ENCODE measurements at places on chromosomes 11 and 22.
A peak's percentile ranks its signal among the peaks of the same experiment; 100 is the strongest.

GRCh38 chr11:7019500-7020182 lies 505 bp downstream of the ZNF214 start:
- DNase-seq, result no peak

DNA sequence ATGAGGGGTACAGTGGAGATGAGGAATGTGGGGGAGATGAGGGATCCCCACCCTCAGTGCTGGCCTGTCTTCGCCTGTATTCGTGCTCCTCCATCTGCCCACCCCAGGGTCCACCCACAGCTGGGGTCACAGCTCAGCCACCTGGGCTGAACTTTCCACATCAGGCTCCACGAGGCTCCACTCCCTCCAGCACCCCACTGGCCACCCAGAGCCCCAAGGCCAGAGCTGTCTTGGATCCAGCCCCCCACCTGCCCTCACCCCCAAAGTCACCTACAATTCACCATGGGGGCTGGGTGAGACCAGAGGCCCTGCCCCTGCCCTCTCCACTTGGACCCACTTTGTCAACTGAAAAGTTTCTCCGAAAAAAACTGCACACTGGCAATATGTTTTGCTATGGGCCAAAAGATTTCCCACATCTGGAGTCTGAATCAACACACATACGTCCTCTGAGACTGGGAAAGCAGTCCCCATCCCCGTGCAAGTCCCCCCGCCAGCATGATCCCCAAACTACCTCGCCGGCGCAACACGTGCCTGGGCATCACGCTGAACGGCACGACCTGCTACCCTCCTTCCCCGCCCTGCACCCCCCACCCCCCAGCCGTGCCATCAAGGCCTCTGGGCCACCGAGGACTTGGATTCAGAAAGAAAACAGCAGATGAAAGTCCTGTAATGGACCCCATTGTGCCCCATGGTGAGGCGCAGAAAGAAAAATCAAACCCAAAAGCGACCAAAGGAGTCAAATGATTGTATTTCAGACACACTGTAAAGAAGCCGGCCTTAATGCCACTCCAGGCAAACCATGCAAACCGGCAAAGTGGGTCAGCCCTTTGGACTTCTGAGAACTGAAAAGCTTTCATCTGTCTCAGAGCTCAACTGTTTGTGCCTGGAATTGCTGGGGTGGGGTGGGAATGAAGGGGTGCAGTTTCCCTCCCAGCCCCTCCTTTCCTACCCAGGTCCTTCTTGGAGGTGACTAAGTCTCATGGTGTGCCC lies 16.5 kb upstream of the GAL start:
- DNase-seq, result no peak

DNA sequence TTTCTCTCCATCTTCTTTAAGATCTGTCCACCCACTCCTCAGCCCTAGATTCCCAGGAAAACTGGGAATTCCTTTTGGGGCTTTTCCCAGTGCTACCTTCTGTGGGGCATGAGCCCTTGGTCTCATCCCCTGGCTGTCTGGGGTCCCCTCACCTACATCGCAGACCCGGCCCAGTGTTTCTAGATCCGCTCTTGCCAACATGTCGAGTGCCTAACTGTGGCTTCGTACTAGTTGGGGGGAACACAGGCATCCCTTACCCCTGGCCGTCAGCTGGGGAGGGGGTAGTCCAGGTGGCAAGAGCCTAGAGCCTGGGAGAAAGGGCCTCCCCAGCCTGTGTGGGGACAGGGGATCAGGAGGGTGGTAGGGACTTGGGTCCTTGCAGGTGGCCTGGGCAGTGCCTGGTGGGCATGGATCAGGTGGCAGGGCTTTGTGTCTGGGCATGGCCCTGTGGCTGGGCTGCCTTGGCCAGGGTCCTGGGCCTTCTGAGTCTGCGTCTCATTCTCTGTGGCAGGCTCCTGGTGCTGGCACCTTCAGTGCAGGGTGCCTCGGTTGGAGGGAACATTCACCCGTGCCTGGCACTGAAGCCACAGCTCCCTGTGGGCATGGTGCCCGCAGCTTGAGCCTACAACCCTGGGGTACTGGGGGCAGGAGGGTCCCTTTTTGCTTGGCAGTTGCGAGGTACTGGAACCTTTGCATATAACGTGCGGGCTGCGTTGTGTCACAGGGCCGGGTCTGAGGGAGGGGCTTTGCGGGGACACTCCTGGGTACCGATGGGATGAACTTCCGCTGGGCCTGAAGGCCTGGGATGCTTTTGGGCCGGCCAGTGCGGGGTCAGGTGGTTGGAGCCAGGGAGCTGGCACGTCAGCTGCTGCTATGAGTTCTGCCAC lies 4.1 kb downstream of the KCNQ1 start:
- DNase-seq, result no peak

GRCh38 chr11:119752345-119752871 lies 23.4 kb upstream of the NECTIN1 start:
- DNase-seq, result no peak

GRCh38 chr22:25833676-25834075 lies 91.7 kb downstream of the MYO18B start:
- no peak for DNase-seq

DNA sequence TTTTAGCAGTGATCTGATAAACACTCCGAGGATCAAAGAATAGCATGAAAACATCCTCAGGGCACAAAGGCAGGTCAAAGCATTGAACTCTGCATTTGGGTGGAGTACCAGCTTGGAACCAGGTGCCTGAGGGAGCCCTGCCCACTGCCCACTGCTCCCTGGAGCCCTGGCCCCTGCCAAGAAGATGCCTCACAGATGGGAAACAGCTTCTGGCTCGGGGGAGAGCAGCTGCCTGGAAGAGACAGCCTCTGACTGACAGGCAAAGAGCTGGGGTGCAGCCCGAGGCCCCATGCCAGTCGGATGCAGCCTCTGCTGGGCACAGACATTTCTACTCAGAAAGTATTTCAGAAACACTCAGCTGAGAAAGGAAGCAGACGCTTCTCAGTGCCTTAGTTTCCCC lies 13.2 kb downstream of the LMO1 start:
- no peak for DNase-seq

DNA sequence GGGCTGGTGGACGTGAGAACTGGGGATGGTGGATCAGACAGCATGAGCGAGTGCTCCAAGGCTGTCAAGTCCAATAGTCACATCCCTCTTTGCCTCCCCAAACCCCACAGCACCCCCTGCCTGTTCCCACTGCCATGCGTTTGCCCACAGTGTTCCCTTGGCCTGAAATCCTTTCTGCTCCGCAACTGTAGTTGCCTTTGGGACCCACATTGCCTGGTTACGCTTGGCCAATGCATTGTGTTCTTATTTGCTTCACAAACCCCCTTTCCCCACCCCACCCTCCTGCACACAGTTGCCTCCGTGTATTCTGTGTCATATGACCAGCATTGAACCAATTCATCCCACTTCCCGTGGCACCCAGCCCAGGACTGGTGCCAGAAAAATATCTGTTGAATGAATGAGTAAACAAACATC lies 2.1 kb upstream of the KIAA0930 start:
- DNase-seq, result no peak

DNA sequence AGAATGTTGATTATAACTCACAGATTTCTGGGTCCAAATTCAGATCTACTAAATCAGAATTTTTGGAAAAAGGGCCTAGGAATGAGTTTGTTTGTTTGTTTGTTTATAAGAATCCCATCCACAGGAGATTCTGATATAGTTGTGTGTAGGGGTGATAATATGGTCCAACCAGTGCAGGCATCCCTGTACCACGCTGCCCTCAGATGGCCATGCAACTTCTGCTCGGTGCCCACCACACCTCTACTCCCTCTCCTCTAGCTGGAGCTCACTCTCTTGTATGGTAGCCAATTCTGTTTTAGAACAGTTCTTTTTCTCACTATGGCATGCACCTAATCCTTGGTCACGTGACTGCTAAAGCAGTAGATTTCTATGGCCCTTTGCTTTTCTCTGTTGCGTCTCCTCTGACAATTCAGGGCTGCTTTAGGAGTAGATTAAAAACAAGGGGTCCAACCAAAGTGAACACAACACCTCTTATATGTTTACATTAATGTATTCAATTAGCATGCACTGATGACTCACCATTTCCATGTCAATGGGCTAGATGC lies 103.3 kb upstream of the KCNA4 start:
- no peak for DNase-seq

- DNase-seq, result peak; percentile 86
These were observed 458.3 kb downstream of the METTL15 start for GRCh38 chr11:28566339-28567089.

GRCh38 chr11:26028393-26028911 lies 303.5 kb upstream of the ANO3 start:
- DNase-seq, result peak; percentile 23

DNA sequence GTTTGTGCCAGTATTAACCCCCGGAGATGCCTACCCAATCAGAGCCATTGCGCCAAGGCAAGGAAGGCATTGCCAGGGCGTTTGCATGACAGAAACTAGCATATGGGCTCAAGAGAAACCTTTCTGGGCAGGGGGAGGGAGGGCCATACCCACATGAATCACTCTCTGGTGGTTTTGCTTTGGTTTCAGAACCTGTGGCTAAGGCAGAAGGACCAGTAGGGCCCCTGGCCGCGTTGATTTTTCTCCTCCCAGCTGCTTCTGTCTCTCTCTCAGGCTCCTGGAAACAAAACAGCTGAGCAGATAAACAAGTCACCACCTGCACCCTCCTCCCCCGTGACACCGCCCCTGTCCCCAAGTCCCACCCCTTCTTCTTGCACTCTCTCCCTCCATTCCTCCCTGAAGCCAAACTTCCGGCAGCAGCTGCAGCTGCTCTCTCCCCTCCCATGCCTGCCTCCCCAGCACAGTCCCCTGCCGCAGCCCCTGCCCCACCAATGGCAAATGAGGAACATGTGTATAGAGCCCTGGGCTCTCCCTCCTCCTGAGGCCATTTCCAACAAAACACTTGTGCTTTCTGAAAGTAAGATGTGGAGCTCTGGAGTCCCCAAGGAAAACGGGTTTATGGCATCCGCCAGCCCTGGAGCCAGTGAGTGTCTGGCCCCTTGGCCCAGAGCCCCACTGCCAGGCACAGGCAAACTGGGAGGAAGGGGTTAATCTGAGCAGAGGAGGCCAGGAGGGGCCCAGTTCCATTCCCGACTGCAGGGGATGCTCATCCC lies 39.0 kb upstream of the ADA2 start:
- no peak for DNase-seq

DNA sequence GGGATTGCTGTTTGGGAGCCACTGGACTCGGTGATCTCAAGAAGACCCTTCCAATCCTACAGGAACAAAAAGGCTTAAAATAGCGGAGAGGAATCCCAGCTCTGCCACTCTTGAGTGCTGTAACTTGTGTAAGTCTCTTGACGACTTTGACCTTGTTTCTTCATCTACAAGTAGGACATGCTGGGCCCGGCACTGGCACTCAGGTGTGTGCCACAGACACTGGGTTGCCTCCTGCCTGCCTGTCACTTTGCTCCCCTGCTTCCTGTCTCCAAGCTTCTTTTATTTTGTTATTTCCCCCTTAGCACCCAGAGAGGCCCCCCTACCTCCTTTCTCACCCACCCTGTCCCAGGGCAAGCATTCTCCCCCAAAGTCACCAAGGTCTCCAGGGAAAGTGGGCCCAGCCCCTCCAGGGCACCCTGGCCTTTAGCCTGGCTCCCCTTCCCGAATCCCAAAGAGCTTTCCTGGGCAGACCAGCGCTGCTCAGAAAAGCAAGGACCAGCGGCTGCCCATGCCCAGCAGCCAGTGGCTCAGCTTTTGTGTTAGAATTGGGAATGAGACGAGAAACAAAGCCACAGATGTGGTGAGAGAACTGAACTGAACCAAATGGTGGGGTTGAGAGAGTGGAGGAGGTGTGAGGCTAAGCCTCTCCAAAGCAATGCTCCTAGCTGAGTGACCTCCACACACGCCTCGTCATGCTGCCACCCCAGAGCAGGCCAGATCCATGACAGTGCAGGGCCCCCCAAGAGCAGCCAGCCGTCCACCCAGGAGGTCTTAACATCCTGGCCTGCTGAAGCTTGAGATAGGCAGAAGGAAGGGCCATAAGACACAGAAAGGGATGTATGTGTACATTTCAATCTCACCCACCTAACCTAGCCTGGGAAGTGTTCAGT lies 4.5 kb downstream of the TRIM29 start:
- no peak for DNase-seq

GRCh38 chr11:123258877-123259276 lies 63.8 kb upstream of the CLMP start:
- DNase-seq, result no peak

All from BJ (cell line).